Activated naive CD8-positive, alpha-beta T cell treated with anti-CD3 and anti-CD28 coated beads, Interleukin-2, amount 10 ng/mL, durations not matched to agents 7 days and 5 days (primary cell): ENCODE measurements at places on chromosomes 7 and 10. TPM values are rescaled to one million over a fixed set of nuclear protein-coding genes. Genes with fewer than 3 reads are reported as not detected.

DNA sequence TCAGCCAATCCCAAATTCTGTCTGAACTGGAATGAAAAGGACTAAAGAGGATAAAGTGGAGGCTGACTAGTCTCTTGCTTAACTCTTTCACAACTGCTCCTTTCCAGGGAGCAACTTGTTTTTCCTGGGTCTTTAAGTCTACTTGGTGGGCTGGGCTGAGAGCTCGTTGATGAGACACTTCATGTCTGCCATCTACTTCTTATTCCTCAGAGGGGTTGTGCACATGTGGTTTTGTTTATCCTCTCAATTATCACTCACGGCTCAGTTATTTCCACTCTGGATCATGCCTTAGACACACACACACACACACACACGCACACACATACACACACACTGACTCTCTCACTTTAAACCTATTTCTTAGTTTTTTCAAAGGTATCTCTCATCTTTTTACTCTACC is 298.6 kb upstream of the MTPN start:
- H3K27me3 ChIP-seq: no peaks in the 10 kb centered on the region
- H3K4me1 ChIP-seq: no peaks in the 10 kb centered on the region
- no peak for DNase-seq
- H3K36me3 ChIP-seq: no peaks in the 10 kb centered on the region
- H3K4me3 ChIP-seq: no peak overlapping the region
- no peak overlapping the region for H3K27ac ChIP-seq

- H3K4me3 ChIP-seq: no peak overlapping the region
- peaks cover 3% of the 10 kb centered on the region for H3K36me3 ChIP-seq
- H3K27ac ChIP-seq: peak overlapping the region; percentile 72
- no peak for DNase-seq
- H3K4me1 ChIP-seq: peaks cover 15% of the 10 kb centered on the region
These were observed 27.3 kb upstream of the IFRD1 start for GRCh38 chr7:112422842-112423496.

GRCh38 chr7:82348251-82348650 is 95.3 kb downstream of the CACNA2D1 start:
- H3K27me3 ChIP-seq: no peaks in the 10 kb centered on the region
- no peak for DNase-seq
- H3K27ac ChIP-seq: no peak overlapping the region
- H3K36me3 ChIP-seq: no peaks in the 10 kb centered on the region
- no peaks in the 10 kb centered on the region for H3K4me1 ChIP-seq

The OIT3 gene
- total RNA-seq: not detected

DNA sequence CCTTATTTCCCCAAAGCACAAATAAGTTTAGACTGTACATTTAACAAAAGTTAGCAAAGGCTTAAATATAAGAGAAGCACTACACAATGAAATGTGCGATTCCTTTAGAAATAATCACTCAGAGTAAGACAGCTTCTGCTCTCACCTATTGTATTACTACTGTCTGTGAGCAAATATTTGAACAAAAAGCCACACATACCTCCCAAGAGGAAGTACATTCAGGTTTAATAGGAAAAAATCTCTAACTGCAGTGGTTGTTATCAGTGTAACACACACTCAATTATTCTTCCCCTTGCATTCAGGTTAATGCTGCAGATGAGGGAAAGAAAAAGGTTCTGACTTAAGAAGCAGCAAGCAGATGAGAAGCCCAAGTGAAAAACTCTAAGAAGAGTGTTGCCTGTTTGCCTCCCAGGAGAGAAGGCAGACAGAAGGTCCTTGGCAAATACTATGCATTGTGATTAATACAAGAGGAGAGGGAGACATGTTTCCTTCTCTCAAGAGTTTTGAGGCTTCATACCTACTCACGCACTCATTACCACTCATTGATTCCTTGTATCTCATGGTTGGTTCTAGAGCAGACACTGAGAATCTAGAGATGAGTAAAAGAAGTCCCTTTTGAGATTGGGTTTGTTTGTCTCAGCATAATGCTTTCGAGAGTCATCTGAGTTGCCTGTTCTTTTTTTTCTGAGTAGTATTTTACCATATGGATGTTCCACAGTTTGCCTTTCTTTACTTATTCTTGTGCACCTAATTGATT is 13.6 kb downstream of the GIMAP4 start:
- H3K4me3 ChIP-seq: no peak overlapping the region
- no peaks in the 10 kb centered on the region for H3K27me3 ChIP-seq
- H3K27ac ChIP-seq: no peak overlapping the region

DNA sequence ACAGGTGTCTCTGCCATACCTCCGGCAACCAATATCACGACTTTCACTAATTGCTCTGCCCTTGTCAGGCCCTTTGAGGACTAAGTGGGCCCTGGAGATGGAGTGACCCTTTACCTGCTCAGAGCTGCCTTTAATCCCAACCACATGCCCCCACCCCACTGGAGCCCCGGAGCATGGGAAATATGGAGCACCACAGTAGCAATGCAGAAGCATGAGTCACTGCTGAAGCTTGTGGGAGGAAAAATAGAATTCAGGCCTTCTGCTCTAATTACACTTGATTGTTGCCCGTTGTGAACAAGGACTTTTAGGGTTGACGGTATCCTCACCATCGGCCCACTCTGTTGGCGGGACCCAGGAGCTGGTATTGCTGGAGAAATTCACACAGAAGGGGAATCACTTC is 52.5 kb upstream of the FRMD4A start:
- DNase-seq: no peak
- H3K36me3 ChIP-seq: peaks cover under 1% of the 10 kb centered on the region
- peaks cover 5% of the 10 kb centered on the region for H3K27me3 ChIP-seq
- no peak overlapping the region for H3K27ac ChIP-seq

DNA sequence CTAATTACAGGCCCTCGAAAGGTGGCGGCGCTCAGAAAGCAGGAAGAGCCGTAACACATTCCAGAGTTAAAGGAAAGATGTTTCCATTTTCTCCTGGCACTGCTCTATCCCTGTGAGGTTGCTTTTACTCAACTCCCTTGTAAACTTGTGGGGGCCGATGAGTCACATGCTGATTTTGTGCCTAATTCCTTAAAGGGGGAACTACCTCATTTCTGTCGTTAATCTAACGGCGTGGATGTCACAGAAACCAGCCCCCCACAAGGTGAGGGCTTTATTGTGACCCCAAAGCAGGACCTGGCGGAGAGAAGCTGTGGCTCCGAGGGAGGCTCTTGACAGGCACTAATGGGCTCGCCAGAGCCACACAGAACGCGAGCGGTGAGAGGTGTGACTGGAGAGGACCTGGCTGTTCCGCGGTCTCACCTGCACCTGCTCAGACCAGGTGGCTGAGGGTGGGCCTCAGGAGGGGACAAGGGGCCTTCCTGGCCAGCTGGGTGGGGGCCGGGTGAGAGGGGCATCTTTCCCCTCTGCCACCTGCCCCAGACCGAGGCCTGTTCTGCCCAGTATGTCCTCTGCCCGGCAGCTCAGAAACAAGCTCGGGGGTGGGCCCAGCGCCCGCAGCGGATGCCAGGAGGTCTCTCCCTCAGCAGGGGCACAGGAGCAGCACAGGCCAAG is 50.9 kb downstream of the CALML3 start:
- H3K27me3 ChIP-seq: peaks cover 2% of the 10 kb centered on the region
- H3K36me3 ChIP-seq: no peaks in the 10 kb centered on the region
- DNase-seq: peak; percentile 17

- no peaks in the 10 kb centered on the region for H3K27me3 ChIP-seq
- H3K27ac ChIP-seq: no peak overlapping the region
These were observed 72.7 kb downstream of the LHPP start for GRCh38 chr10:124534231-124534798.

- no peak for DNase-seq
- H3K4me1 ChIP-seq: peaks cover 17% of the 10 kb centered on the region
- peak overlapping the region; percentile 42 for H3K27ac ChIP-seq
- no peaks in the 10 kb centered on the region for H3K27me3 ChIP-seq
These were observed 68.9 kb downstream of the ARID5B start for GRCh38 chr10:61970182-61971002.

DNA sequence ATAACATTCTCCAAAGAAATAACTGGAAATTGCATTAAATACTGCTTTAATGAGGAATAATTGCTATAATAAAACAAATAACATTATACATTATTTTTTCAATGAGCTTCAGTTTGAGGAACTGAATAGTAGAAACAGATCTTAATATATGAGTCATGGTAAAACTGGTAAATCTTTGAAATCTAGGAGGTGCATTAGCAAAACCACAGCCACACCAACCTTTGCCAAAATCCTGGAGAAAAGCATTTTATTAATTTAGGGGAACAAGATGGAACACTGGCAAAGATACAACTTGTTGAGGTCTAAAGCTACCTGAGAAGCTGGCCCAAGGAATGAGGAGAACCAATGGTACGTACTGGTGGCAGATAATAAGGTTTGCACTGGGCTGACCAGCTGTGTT is 5.4 kb upstream of the ASL start:
- peaks cover 3% of the 10 kb centered on the region for H3K27me3 ChIP-seq
- no peaks in the 10 kb centered on the region for H3K36me3 ChIP-seq
- H3K27ac ChIP-seq: no peak overlapping the region
- no peak for DNase-seq
- peaks cover 1% of the 10 kb centered on the region for H3K4me1 ChIP-seq

GRCh38 chr7:92061154-92061553 is 73.1 kb downstream of the CYP51A1 start:
- no peak overlapping the region for H3K4me3 ChIP-seq
- no peaks in the 10 kb centered on the region for H3K27me3 ChIP-seq
- H3K4me1 ChIP-seq: peaks cover 10% of the 10 kb centered on the region
- DNase-seq: no peak

GRCh38 chr10:35579726-35580422 is 25.3 kb upstream of the GJD4 start:
- H3K36me3 ChIP-seq: peaks cover 5% of the 10 kb centered on the region
- no peak overlapping the region for H3K4me3 ChIP-seq
- H3K27ac ChIP-seq: no peak overlapping the region
- DNase-seq: no peak
- H3K27me3 ChIP-seq: peaks cover 2% of the 10 kb centered on the region

DNA sequence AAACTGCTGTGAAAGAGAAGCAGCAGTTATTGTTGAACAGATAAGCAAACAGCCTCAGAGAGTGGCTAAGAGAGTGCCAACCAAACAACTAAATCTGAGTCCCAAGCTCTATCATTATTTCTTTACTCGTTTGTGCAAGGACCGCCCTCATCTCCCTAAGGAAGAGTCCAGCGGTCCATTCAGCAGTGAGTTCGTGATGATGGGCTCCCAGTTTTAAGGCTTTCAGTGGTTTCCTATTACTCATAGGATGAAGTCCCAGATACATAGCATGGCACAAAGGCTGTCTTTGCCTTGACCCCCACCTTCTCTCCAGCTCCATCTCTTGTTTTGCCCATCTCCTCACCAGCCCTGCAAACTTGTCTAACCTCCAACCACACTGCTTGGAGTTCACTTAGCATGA is 24.3 kb upstream of the PDE1C start:
- no peak for DNase-seq
- no peaks in the 10 kb centered on the region for H3K4me1 ChIP-seq
- H3K4me3 ChIP-seq: no peak overlapping the region
- H3K27me3 ChIP-seq: no peaks in the 10 kb centered on the region

The ST8SIA6 gene
- total RNA-seq: 0.61 TPM

The SFMBT2 gene
- 52.4 TPM for total RNA-seq

- H3K36me3 ChIP-seq: no peaks in the 10 kb centered on the region
- peak overlapping the region; percentile 81 for H3K4me3 ChIP-seq
These were observed 1.1 kb upstream of the TMEM130 start for GRCh38 chr7:98870807-98871491.

The PROSER2 gene
- 1.0 TPM for total RNA-seq

- peaks cover 89% of the 10 kb centered on the region for H3K27me3 ChIP-seq
- peak; percentile 52 for DNase-seq
- H3K4me3 ChIP-seq: no peak overlapping the region
- peak overlapping the region; percentile 30 for H3K27ac ChIP-seq
- peaks cover 3% of the 10 kb centered on the region for H3K36me3 ChIP-seq
These were observed 868 bp downstream of the EMX2 start for GRCh38 chr10:117543225-117544003.

The CUTC gene
- total RNA-seq: 31.5 TPM

DNA sequence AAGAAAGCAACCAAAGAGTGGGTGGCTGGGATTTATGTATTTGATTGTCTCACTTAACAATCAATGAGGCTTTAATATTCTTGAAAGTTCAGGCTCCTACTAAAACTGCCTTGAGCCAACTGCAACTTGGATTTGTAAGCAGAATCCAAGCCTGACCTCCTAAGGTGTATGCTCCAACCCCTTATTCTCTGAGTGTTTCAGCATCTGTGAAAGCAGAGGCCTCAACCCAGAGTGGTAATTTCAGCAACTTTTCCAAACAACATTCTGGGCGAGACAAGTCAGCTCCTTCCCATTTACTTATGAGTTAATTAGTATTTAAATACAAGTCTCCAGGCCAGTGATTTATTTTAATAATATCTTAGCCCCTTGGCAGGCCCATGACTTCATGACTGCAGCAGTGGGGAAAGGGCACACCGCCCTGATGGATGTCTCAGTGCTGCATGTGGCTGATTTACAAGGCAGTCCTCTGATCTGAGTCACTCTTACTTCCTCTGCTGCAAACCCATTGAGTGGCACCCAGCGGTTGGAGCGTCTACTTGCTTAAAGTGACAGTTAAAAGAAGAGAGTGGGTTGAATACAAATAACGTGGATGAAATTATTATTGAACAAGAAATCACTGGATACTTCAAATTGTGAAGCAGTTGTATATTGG is 209.1 kb downstream of the TRIL start:
- H3K36me3 ChIP-seq: no peaks in the 10 kb centered on the region
- DNase-seq: no peak
- peaks cover 5% of the 10 kb centered on the region for H3K4me1 ChIP-seq
- H3K27me3 ChIP-seq: no peaks in the 10 kb centered on the region

DNA sequence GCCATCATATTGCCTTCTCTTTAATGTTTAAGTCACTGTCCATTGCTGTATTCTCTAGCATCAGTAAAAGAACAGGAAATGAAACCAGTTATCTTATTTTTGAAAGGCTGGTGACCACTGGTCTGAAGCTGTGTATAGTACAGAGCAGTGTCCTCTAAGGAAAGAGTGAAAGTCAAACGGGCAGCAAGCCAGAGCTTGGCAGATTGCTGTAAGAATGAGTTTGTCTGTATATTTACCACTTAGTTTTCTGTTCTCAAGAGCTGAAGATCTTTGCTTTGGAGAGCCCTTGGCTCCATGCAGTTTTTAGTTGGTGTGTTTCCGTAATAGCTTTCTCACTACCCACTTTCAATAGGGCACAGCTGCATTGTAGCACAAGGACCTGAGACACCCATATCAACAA is 31.9 kb downstream of the PCBD1 start:
- no peak for DNase-seq
- H3K27me3 ChIP-seq: no peaks in the 10 kb centered on the region
- H3K27ac ChIP-seq: no peak overlapping the region
- peaks cover 8% of the 10 kb centered on the region for H3K4me1 ChIP-seq
- H3K36me3 ChIP-seq: peaks cover 18% of the 10 kb centered on the region

The ANKRD61 gene
- total RNA-seq: not detected

DNA sequence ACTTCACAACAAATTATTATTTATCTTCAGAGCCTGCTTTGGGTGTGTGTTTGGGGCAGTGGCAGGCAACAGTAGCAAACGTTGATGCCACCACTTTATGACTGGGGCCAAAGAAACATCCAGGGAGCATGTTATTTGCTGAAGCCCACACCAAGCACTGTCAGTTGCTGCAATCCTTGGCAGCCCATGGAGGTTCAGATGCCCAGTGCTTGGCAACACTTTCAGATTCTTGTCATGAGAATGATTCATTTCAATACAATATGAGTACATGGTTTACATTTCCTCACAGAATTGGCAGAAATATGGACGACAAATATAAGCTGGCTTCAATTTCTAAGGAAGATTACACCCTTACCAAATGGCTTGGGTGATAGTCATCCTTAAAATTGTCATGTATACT is 46.5 kb upstream of the GLI3 start:
- no peaks in the 10 kb centered on the region for H3K36me3 ChIP-seq
- no peaks in the 10 kb centered on the region for H3K27me3 ChIP-seq
- H3K27ac ChIP-seq: no peak overlapping the region
- no peak for DNase-seq
- no peaks in the 10 kb centered on the region for H3K4me1 ChIP-seq
- no peak overlapping the region for H3K4me3 ChIP-seq

The SPDYE6 gene
- total RNA-seq: not detected
